ENCODE measurements at places on chromosomes 7 and 10.
A peak's percentile ranks its signal among the peaks of the same experiment; 100 is the strongest.

GRCh38 chr10:112313911-112314310 is 30.7 kb downstream of the TECTB start:
- no peak for DNase-seq

DNA sequence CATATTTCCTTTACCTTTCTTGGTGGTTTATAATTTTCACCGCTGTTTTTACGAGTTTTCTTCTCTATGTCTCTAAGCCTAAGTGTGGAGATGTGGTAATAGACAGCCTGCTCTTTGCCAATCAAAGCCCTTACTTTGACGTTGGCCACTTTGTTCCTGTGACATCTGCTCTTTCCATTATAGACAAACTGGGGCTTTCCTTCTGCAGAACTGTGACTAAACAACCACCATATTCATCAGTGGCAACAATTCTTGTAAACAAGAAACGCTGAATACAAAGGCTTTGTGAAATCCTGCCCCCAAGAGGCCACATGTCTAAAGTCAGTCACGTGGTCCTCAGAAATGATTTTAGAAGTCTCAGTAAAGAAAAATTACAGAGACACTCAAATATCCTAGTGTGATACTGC is 59.6 kb upstream of the CAPZA2 start:
- DNase-seq: no peak

GRCh38 chr7:149171892-149172533 is 23.3 kb upstream of the ZNF282 start:
- DNase-seq: no peak

DNA sequence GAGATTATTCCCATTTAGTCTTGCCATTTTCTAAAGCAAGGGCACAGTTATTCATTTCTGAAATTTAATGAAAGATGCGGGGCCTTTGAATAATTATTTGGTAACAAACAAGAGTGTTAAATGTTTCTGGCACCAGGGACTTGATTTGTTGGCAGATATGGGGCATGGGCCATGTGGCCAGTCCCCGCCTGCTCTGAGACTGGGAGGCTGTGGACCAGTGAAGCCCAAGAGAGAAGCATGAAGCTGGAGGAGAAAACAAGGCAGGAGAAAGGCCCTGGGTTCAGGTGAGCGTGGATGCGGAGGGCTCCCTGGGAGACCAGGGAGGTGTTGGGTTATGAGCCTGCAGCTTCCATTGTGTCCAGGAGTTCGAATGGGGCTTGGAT is 378.5 kb downstream of the TCERG1L start:
- DNase-seq: no peak

- no peak for DNase-seq
Measured at GRCh38 chr10:94383530-94383929, 18.8 kb upstream of the TBC1D12 start.

DNA sequence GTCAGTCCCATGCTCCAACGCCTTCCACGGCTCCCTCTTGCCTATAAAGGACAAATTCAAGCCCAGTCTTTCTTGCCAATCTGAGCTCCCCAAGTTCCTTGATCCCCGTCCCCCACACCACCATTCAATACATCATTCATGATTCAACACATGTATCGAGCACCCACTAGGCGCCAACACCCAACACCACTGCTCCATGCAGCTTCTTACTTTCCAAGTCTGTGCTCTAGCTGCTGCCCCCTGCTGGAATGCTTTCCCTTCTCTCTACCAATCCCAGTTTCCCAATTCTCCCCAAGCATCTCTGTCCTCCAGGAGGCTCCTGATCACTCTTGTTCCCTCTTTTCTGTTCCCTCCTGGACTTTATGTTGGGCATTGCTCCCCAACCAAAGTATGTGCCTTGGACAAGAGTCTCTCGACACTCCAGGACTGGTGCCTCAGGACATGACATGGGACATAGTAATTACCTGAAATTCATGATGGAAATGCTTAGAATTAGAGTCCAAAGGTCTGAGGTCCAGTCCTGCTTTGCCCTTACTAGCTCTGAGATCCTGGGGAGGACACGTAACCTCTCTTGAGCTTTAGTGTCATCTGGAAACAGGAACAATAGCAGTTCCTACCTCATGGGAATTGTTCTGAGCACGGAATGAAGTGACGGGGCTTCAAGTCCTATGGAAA is 172.7 kb downstream of the NEURL1 start:
- no peak for DNase-seq

GRCh38 chr7:150942001-150942590 is 36.0 kb downstream of the KCNH2 start:
- peak; percentile 38 for DNase-seq

GRCh38 chr10:76436981-76437380 is 1005.6 kb downstream of the LRMDA start:
- DNase-seq: no peak

DNA sequence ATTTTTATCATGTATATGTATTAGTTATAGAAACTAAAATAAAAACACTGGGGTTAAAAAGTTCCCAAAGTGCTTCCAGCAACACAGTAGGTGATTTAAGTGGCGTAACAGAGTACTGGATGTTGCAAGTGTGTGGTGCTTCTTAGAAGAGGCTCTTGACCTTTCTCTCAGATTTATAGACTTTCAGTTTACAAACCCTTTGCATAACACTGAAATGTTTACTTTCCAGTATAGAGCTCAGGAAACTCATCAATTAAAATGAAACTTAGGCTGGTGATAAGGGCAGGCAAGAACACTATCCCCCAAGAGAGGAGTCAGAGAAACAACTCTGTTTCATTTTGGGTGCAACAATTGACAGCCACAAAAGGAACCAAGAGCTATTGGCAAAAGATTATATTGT is 27.5 kb upstream of the SMC3 start:
- no peak for DNase-seq

GRCh38 chr7:28190077-28190710 is 9.6 kb upstream of the JAZF1 start:
- DNase-seq: no peak

DNA sequence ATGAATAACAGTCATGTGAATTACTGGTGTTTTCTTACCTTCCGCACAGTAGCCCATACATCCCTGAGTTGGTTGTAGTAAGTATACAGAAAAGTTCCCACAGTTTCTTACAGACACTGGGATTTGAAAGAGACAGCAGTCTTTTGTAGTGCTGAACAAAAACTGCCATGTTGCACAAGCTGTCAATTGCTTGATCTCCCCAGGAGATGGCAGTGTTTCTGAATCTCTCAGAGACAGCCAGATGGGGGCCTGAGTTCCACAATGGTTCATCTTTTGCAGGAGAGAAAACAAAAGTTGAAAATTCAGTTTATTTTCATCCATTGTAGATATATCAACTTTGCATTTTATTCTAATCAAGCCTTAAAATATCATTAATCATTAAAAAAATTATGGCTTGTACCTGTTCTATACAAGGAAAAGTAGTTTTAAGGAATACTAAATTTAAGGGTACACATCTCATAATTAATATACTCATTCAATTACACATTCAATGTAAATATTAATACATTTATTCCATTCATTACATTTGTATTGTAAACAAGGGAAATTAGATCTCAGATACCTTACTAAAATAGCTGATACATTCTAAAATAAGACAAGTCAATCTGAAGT is 14.5 kb downstream of the VWDE start:
- no peak for DNase-seq

GRCh38 chr10:43071865-43072650 is 4.8 kb upstream of the RET start:
- no peak for DNase-seq
